ENCODE measurements at places on chromosomes 7 and 10.

DNA sequence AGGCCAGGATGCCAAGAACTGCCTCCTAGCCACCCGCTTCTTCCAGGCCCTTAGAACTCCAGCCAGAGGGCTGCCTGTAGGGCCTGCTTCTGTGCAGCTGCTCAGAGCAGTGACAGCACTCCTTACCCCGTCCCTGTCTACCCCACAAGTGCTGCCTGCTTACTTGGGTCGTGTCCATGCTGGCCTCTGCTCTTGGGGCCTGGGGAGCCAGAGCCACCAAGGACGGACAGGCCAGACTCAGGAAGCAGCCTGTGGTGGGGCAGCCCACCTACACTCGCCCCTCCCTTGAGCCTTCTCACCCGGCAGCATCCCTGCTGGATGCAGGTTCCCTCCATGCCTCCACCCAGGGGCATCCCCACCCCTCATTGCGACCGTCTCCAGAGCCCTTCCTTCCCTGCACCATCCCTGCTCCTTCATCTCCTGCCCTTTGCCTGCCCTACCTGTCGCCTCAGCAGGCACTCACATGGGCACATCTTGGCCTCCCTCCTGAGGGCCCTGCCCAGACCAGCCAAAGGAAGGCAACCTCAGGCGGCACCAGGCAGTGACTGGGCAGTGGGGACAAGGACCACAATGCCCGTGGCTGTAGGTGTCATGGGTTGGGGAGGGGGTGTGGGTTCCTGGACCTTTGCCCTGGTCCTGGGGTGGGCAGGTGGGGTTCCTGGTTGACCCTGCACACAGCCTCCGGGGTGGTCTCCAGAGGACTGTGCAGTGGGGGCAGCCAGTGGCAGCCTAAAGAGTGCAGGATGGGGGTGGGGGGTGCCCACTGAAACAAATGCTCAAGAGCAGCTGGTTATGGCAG lies 78.0 kb upstream of the TNS3 start:
- DNase-seq, result no peak

- DNase-seq, result no peak
These were observed 194.8 kb upstream of the KMT2E start for GRCh38 chr7:104818961-104819880.

DNA sequence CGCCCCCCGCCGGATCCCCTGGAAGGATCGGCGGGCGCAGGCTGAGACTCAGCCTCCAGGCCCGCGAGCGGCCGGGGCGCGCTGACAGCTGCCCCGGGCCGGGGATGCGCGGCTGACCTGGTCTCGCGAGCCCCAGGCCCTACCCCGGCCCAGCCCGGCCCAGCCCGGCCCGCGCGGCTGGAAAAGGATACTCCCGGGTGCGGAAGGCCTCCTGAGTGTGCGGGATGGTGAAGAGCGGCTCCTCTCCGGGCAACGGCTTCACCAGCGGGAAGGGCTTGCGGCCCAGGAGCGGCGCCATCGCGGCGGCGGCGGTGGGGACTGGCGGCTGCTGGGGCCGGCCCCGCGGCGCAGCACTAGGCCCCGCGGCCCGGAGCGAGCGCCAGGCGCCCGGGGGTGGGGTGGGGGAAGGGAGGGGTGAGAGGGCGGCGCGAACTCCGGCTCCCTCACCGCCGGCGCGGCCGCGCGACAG lies 423 bp downstream of the BAZ1B start:
- no peak for DNase-seq

DNA sequence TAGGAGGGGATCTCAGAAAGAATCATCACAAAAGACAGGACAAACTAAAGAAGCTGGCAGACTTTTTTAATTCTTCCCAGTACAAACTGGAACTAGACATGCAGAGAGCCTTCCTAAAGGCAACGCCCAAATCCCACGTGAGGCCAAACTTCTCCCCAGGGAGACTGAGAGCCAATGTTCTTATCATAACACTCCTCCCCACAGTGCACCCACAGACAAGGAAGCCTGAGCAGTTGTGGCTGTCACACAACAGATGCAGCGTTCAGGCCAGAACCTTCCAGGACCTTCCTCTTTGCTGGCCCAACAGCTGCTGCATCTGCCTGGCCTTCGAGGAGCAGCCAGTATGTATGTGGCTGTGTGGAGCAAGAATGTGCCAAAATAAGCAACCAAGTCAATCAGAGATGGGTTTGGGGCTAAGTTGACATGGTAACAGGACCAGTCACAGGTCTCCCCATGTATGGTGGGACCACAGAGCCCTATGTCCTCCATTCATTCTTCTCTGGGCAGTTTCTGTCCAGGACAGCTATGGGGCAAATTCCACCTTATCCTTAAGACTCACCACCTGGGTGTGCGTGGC lies 34.9 kb downstream of the SRPK2 start:
- no peak for DNase-seq

- no peak for DNase-seq
These were observed 12.0 kb upstream of the LAMB4 start for GRCh38 chr7:108142180-108142579.

DNA sequence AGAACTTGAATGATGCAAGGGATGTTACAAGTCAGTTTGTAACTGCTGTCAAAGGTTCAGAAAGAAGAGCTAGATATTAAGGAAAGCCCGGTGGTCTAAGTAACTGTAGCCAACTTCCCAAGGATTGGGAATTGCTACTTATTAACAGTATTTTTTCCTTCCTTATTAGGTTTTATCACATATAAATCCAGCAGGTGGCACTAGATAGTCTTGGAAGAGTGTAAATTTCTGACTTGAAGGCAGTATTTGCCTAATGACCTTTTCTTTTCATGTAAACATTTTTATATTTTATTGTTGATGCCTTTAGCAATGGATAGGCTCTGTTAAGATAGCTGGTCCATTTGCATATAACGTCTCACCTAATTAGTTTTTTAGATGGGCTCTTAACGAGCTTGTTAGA lies 51.2 kb downstream of the ANLN start:
- no peak for DNase-seq

- no peak for DNase-seq
These were observed 126.7 kb upstream of the ZNF32 start for GRCh38 chr10:43775384-43775783.

DNA sequence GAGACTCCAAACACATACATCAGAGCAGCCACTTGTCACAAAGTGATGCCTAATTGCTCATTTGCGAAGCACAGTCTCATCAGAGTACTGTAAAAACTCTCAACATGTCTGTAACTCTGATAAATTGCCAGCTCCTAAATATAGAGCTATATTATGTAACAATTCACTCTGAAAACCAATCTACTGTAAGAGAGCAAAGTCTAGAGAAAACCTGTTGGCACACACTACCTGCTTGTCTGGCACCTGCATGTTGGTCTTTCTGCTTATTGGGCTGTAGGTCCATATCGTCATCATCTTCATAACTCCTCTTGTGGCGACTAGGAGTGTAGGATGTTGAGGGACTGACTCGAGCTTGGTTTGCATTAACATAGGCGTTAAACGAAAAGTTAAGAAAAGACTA lies 19.8 kb downstream of the MCMBP start:
- no peak for DNase-seq

DNA sequence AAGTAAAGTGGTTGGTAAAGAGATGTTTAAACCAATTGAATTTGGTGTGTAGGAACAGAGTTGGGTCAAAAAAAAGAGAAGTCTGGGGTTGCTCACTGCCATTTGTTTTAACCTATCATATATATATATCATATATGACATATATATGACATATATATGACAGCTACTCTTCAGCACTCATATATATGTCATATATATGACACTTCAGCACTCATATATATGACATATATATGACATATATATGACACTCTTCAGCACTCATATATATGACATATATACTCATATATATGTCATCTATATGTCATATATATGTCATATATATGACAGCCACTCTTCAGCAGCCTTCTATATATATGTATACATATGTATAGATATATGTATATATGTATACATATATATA lies 8.9 kb upstream of the A1CF start:
- no peak for DNase-seq

GRCh38 chr7:22865602-22865960 lies 42.9 kb upstream of the TOMM7 start:
- DNase-seq, result no peak
